Omental fat pad (tissue), 4 donors: ENCODE measurements at places on chromosomes 3 and 15. TPM values are rescaled to one million over a fixed set of nuclear protein-coding genes. Genes with fewer than 3 reads are reported as not detected.

Gene NR2E3
- 0.56 TPM for total RNA-seq

Gene CYP19A1
- 1.5 TPM for total RNA-seq

- DNase-seq = no peak
Observed at GRCh38 chr3:157135671-157136396, 24.1 kb downstream of the CCNL1 start.

- no peak for DNase-seq
Observed at GRCh38 chr15:59276225-59277178, 69.9 kb downstream of the LDHAL6B start.

DNA sequence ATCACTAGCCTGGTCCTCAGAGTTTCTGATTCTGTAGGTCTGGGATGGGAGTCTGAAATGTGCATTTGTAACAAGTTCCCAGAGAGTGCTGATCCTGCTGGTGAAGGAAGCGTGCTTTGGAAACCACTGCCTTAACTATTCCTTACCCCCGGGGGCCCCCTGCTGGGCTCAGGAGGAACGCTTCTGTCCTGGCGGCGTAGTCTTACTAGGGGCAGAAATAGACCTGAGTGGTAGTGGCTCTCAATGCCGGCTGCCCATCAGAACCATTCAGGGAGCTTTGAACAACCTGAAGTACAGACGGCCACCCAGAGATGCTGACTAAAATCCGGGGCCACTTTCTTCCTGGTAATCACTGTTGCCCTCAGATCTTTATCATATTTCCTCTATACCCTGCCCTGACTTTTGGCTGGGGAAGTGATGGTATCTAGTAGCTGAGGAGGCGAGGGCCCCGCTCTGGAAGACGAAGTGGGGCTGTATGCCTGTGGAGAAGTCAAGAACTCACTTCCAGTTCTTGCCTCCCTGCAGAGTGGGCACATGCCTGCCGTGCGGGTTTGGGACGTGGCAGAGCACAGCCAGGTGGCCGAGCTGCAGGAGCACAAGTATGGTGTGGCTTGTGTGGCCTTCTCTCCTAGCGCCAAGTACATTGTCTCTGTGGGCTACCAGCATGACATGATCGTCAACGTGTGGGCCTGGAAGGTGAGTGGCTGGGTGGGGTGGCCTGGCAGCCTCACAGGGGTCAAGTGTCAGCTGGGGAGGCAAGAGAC, 16.3 kb upstream of the JMJD7 start:
- DNase-seq = peak; percentile 87

DNA sequence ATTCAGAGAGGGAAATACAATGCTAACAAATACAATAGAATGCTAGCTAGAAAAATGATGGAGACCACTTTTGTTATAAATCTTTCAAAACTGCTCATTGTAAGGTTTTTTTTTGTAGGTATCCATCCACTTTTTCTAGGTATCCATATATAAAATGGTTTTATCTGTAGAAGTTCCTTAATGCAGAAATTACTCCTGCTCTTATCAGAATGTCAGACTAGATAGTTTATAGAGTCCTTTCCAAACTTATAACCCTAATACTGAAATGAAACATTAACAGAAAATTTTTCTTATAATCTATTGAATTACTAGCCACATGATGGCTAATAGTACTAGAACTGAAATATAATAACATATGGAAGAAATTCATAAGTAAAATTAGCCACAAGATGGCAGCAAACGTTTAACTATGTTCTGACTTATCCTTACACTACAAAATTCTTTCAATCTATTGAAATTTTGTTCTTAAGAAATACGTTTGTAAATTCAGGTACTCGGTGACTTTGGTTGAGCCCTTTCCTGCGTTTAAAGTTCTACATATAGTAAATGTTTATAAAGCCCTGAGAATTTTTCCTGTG, 58.5 kb downstream of the ECT2 start:
- no peak for DNase-seq

DNA sequence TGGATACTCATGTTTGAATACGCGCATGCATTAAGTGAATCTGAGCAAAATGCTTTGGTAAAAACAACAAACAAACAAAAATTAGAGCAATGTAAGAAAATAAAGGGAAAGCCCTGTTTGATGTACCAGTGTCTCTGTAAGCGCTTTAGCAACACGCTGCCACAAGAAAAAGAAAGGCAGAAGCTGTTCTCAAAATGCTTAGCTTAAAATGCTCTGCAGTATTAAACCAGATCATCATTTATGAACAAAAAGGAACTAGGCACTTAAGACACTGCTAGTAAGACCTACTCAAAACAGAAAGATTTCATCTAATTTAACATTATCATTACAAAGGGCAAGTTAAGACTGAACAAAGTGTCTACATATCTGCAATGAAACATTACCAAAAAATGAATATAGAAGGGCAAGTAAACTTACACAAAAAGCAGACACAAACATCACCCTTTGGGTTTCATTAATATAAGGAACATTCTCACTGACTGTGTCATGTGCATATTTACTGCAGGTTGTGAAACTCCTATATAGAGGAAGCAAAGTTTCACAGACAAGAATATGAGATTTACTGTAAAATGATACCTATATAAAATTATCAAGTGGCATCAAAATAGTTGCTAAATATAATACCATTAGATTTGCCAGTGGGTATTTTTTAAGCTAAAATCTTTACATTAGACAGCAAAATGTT, 102.1 kb downstream of the FBXL22 start:
- DNase-seq = no peak
